ENCODE measurements at places on chromosomes 6 and 20.
A peak's percentile ranks its signal among the peaks of the same experiment; 100 is the strongest.

DNA sequence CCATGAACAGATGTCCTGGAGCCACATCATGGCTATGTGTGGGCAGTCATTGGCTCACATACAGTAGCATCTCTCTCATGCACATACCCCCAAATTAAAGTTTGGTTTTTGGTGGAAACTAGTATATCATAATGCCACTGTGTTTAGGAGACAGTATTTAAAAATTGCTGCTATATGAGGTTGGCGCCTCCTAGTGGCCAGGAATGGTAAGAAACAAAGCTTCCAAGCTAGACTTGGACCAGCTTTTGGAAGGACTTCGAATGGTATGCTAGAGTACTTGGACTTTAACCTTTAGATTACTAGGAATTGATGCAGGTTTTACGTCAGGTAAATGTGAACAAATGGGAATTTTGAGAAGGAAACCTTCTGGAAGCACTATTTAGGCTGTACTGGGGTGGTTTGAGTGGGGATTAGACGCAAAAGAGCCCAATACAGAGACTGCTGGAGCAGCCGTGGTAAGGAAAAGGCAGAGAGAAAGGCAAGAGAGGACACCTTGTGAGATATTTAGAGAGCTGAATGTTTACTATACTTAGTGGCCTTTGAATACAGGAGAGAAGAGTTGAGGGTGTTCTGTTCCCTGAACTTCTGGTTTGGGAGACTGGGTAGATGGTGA, 23.8 kb downstream of the PRSS35 start:
- DNase-seq, result no peak

DNA sequence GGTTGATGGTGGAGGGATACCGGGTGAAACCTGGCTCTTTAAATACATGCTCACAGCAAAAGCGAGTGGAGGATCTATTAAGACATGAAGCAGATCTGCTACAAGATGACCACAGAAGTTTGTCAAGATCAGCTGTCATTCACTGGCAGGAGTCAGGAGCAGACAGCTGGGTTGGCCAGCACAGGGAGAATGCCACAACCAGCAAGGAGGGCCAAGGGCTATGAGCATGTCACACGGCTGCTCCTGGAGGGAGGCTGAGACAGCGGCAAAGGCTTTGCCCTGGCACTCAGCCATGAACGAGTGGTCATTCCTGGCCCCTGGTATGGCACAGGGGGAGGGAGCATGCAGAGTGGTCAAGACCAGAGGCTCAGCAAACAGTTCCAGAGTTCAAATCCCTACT, 77.6 kb downstream of the POPDC3 start:
- no peak for DNase-seq

DNA sequence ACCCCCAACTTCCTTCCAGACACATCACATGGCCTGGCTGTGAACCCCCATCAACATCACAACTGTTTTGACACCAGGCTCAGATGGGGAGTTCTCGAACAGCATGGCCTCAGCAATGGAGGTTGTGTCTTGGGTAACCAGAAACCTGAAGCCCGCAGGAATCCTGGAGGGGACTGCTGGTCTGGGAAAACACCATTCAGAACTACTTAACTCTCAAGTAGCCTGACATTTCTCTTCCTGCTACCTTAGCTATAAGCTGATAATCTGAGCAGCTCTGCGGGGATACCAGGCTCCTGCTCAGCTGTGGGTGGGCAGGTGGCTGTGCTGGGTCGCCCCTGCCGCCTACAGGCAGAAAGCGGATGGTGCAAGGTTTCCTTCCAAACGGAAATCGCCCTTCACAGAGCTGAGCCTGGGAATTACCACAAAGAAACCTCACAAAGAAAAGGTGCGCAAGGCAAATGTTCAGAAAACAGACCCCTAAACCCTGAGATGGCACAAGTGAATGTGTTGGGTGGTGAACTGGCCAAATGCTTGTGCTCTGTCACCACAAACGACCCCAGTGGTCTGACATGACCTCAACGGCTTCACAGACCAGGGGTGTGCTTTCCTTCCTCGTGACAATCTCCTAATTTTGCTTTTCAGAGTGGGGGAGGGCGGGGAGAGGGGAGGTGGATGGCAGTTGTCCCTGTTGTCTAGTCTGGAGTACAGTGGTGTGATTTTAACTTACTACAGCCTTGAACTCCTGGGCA, 29.5 kb downstream of the SNX5 start:
- DNase-seq, result no peak

DNA sequence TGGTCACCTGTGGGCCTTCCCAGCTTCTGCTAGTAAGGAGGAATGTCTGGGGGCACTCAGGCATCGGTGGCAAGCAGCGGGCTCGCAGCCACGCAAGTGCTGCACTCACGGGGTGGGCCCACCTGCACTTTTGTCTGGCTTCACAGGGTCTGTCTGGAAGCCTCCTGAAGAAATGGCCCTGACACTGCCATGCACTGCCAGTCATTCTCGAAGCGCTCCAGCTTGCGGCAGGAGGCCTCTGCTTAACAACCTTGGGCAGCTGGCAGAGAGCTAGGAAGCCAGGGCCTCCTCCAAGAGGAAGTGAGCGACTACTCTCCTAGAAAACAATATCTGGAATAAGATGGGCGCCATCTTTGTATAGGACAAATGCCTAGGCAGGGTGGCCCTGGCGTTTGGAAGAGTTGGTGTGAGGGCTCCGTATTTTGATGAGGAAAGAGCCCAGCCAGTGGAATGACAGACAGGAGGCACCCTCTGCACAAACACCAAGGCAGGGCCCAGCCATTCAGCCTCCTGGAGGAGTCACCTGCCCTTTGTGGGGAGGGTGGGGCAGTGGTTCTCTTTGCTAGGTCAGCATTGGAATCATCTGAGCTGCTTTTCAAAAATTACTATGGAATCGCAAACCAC, 113.9 kb downstream of the SYNDIG1 start:
- no peak for DNase-seq

DNA sequence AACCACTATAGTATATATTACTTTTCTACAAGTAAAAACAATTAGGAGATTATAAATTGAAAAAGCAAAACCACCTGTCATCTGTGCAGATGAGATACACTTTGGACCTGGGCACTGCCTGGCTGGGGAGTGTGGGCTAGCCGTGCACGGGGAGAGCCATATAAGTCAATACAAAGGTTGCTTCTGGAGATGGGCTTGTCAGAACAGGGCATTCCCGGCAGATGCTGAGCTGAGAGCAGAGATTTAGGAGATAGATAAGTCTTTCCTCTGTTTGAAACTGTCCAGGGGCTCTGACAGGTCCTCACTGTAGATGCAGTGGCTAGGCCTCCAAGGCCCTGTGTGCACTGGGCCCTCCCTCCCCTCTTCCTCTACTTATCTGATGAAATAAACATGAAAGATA, 34.5 kb downstream of the CD164 start:
- DNase-seq, result no peak

DNA sequence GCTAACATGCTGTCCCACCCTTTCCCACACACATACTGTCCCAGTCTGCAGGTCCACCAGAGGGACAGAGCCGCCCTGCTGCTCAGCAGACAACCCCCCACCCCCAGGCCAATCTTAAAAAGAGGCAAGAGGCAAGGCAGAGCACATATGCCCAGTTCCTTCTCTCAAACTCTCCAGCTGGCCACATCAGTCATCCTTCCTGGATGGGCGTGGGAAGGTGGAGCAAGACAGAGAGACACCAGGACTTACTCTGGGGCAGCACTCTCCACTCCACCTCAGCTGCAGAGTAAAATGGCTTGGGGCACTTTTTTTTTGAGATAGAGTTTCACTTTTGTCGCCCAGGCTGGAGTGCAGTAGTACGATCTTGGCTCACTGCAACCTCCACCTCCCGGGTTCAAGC, 10.8 kb downstream of the MOCS3 start:
- DNase-seq, result no peak

- DNase-seq, result no peak
These were observed 31.8 kb upstream of the RALGAPA2 start for GRCh38 chr20:20744170-20744725.

DNA sequence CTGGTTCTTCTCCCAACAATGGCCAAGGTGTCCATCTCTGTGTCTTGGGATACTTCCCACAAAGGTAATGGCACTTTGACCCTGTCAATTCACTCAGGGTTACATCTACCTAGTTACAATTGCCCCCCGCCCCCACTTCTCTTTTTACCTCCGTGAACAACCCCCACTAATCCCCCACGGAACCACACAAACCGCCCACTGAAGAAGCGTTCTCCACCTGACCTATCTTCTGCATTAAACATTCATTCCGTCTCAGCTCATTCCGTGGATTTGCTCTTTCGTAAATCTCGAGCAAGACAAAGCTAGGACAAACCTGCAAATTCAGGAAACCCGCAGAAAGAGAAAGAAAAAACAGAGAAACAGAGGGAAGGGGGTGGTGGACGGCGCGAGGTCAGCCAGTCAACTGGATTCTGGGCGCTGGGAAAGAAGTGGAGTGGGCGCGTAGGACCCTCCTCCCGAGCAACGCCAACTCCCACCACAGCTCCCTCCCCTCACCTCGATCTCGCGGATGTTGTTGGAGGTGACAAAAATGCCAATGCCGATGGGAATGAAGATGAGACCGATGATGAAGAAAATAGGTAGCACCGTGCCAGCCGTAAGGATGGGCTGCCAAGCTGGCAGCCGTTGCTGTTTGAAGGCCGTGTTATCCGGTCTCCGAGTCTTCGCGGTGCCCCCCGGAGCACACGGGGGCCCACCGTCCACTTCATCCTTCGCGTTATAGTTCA, 523 bp downstream of the TMEM30A start:
- DNase-seq, result no peak

DNA sequence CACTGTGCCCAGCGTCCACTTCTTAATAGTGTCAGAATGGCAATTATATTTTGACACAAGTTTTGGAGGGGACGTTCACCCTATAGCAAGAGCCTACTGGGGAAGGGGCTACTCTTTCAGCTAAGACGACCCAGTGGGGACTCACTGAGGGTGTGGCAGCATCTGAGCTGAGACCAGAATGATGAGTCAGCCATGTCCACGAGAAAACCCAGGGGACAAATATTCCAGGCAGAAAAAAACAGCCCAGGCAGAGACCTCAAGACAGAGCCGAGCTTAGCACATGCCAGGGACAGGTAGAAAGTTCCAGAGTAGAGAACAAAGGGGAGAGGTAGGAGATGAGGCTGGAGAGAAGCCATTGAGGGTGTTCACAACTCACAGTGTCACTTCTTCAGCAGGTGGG, 11.2 kb downstream of the CNBD2 start:
- DNase-seq, result no peak

DNA sequence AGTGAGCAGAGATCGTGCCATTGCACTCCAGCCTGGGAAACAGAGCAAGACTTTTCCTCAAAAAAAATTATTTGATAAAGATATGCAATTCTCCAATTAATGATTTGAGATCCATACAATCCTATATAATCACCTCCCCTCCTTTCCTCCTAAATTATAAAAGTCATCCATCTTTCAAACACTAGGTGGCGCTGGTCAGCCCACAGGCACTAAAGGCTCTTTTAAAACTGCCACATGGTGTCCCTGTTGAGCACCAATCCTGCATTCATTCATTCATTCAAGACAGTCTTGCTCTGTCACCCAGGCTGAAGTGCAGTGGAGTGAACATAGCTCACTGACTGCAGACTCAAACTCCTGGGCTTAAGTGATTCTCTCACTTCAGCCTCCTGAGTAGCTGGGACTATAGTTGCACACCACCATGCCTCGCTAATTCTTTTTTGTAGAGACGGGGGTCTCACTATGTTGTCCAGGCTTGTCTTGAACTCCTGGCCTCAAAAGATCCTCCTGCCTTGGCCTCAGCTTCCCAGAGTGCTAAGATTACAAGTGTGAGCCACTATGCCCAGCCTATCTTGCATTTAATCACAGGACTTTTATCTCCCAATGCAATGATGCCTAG, 58.7 kb upstream of the SLC2A12 start:
- no peak for DNase-seq

DNA sequence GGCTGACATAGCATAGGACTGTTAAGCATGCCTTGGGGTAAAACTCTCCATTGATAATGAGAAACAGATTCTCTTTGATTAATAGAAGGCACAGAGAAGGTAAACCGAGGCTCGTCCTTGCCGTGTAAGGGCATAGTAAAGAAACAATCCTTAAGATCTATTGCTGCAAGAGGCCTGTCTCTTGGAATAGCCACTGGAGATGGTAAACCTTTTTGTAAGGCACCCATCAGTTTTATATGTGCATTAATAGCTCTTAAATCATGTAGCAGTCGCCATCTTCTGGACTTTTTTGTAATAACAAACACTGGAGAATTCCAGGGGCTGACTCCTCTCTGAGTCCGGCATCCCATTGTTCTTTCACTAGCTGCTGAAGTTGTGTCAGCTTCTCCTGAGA, 8.4 kb upstream of the ABHD12 start:
- peak; percentile 50 for DNase-seq

GRCh38 chr20:35968930-35969329, 540 bp downstream of the CNBD2 start:
- no peak for DNase-seq
